CD4-positive, CD25-positive, alpha-beta regulatory T cell (primary cell): ENCODE measurements at places on chromosomes 12 and 14.

DNA sequence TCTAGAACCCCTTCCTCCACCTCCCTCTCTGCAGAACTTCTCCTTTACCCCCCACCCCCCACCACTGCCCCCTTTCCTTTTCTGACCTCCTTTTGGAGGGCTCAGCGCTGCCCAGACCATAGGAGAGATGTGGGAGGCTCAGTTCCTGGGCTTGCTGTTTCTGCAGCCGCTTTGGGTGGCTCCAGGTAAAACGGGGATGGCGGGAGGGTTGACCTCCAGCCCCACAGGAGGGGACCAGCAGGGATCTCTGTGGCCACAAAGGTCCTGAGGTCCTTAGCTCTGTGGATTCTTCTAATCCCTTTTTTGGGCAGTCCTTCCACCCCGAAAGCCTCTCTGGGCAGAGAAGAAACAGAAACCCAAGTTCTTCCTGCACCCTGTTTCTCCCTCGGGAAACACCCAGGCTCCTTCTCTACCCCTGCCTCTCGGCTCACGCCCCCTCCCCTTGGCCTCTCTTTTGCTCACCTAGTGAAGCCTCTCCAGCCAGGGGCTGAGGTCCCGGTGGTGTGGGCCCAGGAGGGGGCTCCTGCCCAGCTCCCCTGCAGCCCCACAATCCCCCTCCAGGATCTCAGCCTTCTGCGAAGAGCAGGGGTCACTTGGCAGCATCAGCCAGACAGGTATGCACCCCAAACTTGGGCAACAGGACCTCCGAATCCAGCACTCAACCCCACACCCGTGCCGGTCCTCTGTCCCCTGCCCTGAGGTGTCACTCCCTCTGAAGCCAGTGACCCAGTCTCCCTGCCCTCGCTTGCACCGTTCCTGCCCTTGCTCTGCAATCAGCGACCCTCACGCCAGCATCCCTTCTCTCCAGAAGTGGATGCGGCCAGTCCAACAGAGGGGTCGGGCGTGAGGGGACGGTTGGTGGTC is 638 bp downstream of the LAG3 start:
- peaks cover 41% of the 10 kb centered on the region for H3K4me1 ChIP-seq
- H3K27ac ChIP-seq: peak overlapping the region; percentile 33
- no peaks in the 10 kb centered on the region for H3K36me3 ChIP-seq
- DNase-seq: no peak
- H3K27me3 ChIP-seq: peaks cover 14% of the 10 kb centered on the region

- H3K4me3 ChIP-seq: no peak overlapping the region
- H3K4me1 ChIP-seq: peaks cover 50% of the 10 kb centered on the region
- H3K27ac ChIP-seq: no peak overlapping the region
- peaks cover 10% of the 10 kb centered on the region for H3K36me3 ChIP-seq
- DNase-seq: no peak
These were observed 22.1 kb downstream of the ACVR1B start for GRCh38 chr12:51973560-51973959.

DNA sequence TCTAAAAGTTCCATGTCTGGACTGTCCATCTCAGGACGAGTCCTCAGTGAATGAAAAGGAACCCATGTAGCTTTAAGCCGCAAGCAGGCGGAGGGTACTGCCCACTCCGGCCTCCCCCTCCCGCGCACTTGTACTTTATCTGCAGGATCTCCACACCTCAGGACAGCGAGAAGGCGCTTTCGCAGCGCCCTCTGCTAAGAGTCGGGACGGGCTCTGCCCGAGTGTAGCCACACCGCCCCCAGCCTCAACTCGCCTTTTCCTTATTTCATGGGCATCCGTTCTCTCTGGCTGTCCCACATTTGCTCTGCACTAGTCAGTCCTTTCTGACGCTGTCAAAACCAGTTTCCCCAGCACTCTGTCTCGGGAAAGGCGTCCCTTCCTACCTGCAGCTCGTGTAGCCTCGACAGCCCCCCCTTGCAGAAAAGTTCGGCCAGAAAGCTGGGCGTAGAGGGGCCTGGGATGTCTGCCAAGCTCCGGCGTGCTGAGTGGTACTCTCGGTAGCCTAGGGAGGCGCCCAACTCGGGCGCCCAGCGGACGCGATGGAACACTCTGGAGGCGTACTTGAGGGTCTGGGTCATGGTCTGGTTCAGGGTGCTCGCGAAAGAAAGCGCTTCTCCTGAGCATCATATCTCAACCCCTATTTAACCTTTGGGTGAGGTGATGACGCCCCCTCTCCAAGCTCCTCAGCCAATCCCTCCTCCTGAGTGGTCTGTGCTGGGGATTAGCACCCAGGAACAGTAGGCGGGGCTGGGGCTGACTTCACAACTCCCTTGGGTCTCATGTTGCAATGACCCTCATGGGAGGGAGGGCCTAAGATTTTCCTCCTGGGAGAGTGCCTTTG is at the start of gene CYP27B1:
CYP27B1 (minus strand) TSS at position 615 of the 841 bp plus-strand sequence; CDS start at position 578, 37 bp downstream.
- peaks cover 22% of the 10 kb centered on the region for H3K27me3 ChIP-seq
- no peak within 1 kb of the TSS for H3K27ac ChIP-seq
- peak within 1 kb of the TSS; percentile 62 for H3K4me3 ChIP-seq
- peaks cover 32% of the 10 kb centered on the region for H3K4me1 ChIP-seq
- DNase-seq: no peak

- DNase-seq: peak; percentile 82
- no peak overlapping the region for H3K27ac ChIP-seq
- no peaks in the 10 kb centered on the region for H3K36me3 ChIP-seq
These were observed 54.4 kb upstream of the KCNA1 start for GRCh38 chr12:4855121-4855924.

GRCh38 chr14:50396631-50397389 is at the start of gene CDKL1:
CDKL1 (minus strand) TSS chr14:50396881; CDS start chr14:50395868, 1,013 bp downstream.
- no peaks in the 10 kb centered on the region for H3K36me3 ChIP-seq
- peak within 1 kb of the TSS; percentile 92 for H3K4me3 ChIP-seq
- H3K4me1 ChIP-seq: peaks cover 12% of the 10 kb centered on the region
- no peak within 1 kb of the TSS for H3K27ac ChIP-seq
- peak; percentile 11 for DNase-seq
